Heart left ventricle (tissue), 16 donors: ENCODE measurements at places on chromosomes 4 and X. TPM values are rescaled to one million over a fixed set of nuclear protein-coding genes. Genes with fewer than 3 reads are reported as not detected.
A peak's percentile ranks its signal among the peaks of the same experiment; 100 is the strongest.

DNA sequence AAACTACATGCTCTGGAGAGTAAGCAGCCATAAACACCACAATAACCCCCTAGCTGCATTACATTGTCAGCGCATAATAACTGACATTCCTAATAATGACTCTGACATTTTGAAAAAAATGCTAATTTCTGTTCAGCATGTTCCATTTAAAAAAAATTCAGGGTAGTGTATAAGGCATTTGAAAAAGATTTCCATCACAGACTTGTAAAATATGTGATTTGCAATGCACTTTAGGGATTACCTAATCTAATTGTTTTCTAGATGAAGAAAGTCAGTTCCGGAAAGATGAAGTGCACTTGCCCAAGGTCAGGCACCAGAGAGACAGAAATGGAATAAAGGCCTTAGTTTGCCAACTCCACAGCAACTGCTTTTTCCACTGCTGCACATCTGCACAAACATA lies 55.3 kb downstream of the FANCB start:
- no peak for DNase-seq
- no peaks in the 10 kb centered on the region for H3K36me3 ChIP-seq
- H3K27ac ChIP-seq: no peak overlapping the region
- no peaks in the 10 kb centered on the region for H3K27me3 ChIP-seq
- H3K4me1 ChIP-seq: no peaks in the 10 kb centered on the region

The CTAG2 gene
- total RNA-seq: not detected

The FATE1 gene
- total RNA-seq: 0.37 TPM

GRCh38 chr4:19512086-19512485 lies 739.6 kb upstream of the SLIT2 start:
- no peak overlapping the region for H3K27ac ChIP-seq
- no peak overlapping the region for H3K4me3 ChIP-seq
- H3K36me3 ChIP-seq: no peaks in the 10 kb centered on the region
- H3K27me3 ChIP-seq: no peaks in the 10 kb centered on the region
- DNase-seq: no peak
- no peaks in the 10 kb centered on the region for H3K4me1 ChIP-seq

The MFAP3L gene
- total RNA-seq: 3.3 TPM

The PDGFRA gene
- 8.0 TPM for total RNA-seq

DNA sequence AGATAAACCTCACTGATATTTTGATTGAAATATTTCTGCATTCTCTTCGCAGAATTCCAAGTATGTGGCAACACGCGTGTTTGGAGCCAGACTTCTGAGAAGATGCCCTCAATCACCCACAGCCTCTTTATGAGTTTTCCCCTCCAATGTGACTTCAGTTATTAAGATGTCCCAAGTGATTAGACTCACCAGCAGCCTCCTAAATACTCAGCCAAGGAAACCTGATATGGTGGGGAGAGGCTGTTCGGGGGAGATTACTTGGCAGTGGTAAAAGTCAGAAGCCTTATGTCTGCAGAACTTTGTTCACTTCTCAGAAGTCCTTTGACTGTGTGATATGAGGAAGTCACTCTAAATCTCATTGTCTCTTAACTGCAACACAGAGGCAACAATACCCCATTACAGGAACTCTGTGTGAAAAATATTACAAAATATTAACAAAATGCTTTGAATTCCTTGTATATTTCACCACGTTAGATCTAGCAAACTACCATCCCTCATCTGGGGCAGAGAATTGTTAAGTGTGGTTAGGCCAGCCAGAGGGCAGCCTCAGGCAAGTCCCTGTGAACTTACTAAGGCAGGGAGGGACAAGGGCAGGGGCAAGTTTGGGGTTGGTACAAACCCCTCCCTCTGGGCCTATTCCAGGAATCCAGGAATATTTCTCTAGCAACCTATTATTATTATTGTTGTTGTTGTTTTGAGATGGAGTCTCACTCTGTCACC lies 151.4 kb upstream of the USP9X start:
- H3K36me3 ChIP-seq: no peaks in the 10 kb centered on the region
- no peaks in the 10 kb centered on the region for H3K27me3 ChIP-seq
- H3K4me1 ChIP-seq: peaks cover 8% of the 10 kb centered on the region
- H3K27ac ChIP-seq: peak overlapping the region; percentile 63
- H3K4me3 ChIP-seq: no peak overlapping the region
- DNase-seq: no peak

- no peaks in the 10 kb centered on the region for H3K4me1 ChIP-seq
- H3K27me3 ChIP-seq: no peaks in the 10 kb centered on the region
- H3K4me3 ChIP-seq: no peak overlapping the region
- no peaks in the 10 kb centered on the region for H3K36me3 ChIP-seq
- no peak for DNase-seq
Observed at GRCh38 chr4:174593701-174594100, 71.4 kb upstream of the HPGD start.

DNA sequence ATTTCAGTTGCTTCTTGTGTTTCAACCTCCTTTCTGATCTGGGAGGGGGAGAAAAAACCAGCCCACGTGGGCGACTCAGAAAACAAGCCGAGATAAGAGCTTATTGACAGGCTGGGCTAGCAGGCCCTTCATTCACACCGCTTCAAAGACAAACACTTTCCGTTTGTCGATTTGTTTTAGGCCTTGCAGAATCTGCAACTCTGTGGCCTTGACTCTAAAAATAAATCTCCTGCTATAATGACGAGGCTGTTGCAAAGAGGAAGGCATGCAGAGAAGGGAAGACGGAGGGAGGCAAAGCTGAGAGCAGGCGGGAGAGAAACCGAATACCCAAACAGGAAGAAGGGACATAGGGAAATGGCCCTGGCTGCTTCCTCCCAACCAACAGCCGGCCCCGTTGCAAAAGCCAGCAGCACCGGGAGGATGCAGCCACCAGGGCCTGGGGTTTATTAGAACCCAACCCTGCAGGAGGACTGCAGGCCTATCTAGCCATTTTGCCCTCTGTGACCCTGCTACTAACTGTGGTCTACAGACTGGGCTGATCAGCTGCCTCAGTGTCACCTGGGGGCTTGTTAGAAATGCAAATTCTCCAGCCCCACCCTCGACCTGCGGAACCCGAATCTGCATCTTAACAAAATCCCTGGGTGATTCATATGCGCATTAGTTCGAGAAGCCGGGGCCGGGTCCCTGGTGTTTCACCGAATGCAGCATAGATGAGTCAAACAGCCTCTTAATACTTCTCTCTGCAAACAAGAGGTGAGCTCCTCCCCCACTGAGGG lies 325.5 kb downstream of the BCOR start:
- H3K4me1 ChIP-seq: peaks cover 15% of the 10 kb centered on the region
- H3K27ac ChIP-seq: peak overlapping the region; percentile 71
- H3K36me3 ChIP-seq: no peaks in the 10 kb centered on the region
- no peaks in the 10 kb centered on the region for H3K27me3 ChIP-seq

The NMU gene
- total RNA-seq: not detected

- H3K27ac ChIP-seq: no peak overlapping the region
- H3K4me1 ChIP-seq: no peaks in the 10 kb centered on the region
- no peaks in the 10 kb centered on the region for H3K36me3 ChIP-seq
- H3K4me3 ChIP-seq: no peak overlapping the region
- no peaks in the 10 kb centered on the region for H3K27me3 ChIP-seq
Observed at GRCh38 chr4:69649629-69650028, 3.4 kb downstream of the UGT2A1 start.

DNA sequence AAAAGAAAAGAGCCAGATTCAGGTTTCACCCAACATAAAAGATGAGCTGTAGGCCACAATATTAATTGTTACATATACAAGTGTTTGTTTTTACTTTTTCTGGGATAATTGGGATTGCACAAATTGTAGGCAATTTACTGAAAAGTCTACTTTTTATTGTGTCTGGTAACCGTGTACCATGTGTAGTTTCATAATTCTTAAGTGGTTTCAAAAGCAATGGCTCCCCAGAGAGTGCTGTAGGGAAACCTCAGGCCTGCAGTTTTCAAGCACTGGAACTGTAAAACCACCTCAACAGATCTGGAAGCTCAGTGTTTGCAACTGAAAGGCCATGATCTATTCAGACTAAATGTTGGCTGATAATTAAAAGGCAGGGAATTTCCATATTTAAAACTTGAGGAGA lies 53.9 kb upstream of the MMAA start:
- H3K36me3 ChIP-seq: peaks cover under 1% of the 10 kb centered on the region
- DNase-seq: no peak
- no peak overlapping the region for H3K27ac ChIP-seq
- no peaks in the 10 kb centered on the region for H3K4me1 ChIP-seq
- no peaks in the 10 kb centered on the region for H3K27me3 ChIP-seq
- no peak overlapping the region for H3K4me3 ChIP-seq

- no peak overlapping the region for H3K27ac ChIP-seq
- H3K36me3 ChIP-seq: no peaks in the 10 kb centered on the region
- H3K4me3 ChIP-seq: no peak overlapping the region
- DNase-seq: no peak
- H3K4me1 ChIP-seq: no peaks in the 10 kb centered on the region
Observed at GRCh38 chr4:5970381-5971077, 47.7 kb downstream of the C4orf50 start.

- no peaks in the 10 kb centered on the region for H3K27me3 ChIP-seq
- no peak for DNase-seq
- H3K36me3 ChIP-seq: no peaks in the 10 kb centered on the region
- no peak overlapping the region for H3K27ac ChIP-seq
- no peak overlapping the region for H3K4me3 ChIP-seq
- no peaks in the 10 kb centered on the region for H3K4me1 ChIP-seq
Observed at GRCh38 chr4:26589705-26590104, 5.8 kb downstream of the TBC1D19 start.

The MEPE gene
- total RNA-seq: not detected

DNA sequence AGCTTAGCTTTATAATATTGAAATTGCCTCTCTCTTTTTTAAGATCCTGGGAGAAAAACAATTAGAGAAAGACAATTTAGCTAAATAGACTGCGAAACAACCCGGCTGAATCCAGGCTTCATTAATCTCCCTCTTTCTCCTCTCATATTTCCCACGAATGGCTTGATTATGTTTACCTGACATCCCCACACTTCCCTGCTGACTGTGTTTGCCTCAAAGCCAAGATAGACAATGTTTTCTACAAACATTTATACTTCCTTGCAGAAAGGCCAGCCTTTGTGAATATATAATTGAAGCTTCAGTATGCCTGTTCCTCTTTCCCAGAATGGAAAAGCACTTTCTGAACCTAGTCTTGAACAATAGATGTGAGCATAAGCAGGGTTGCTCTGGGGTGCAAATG lies 566.8 kb downstream of the PDHA2 start:
- H3K27ac ChIP-seq: no peak overlapping the region
- H3K4me1 ChIP-seq: no peaks in the 10 kb centered on the region
- no peak for DNase-seq
- no peaks in the 10 kb centered on the region for H3K36me3 ChIP-seq
- no peak overlapping the region for H3K4me3 ChIP-seq

GRCh38 chr4:133154725-133155124 lies 5.6 kb downstream of the PCDH10 start:
- peaks cover 21% of the 10 kb centered on the region for H3K4me1 ChIP-seq
